ENCODE measurements at places on chromosomes 13 and 19.
A peak's percentile ranks its signal among the peaks of the same experiment; 100 is the strongest.

- DNase-seq = no peak
Observed at GRCh38 chr13:41835871-41836270, 125.0 kb downstream of the VWA8 start.

- DNase-seq = no peak
Observed at GRCh38 chr13:68998056-68998455, 1109.6 kb upstream of the ATXN8OS start.

GRCh38 chr19:18898607-18899408 lies 2.9 kb upstream of the CERS1 start:
- no peak for DNase-seq

DNA sequence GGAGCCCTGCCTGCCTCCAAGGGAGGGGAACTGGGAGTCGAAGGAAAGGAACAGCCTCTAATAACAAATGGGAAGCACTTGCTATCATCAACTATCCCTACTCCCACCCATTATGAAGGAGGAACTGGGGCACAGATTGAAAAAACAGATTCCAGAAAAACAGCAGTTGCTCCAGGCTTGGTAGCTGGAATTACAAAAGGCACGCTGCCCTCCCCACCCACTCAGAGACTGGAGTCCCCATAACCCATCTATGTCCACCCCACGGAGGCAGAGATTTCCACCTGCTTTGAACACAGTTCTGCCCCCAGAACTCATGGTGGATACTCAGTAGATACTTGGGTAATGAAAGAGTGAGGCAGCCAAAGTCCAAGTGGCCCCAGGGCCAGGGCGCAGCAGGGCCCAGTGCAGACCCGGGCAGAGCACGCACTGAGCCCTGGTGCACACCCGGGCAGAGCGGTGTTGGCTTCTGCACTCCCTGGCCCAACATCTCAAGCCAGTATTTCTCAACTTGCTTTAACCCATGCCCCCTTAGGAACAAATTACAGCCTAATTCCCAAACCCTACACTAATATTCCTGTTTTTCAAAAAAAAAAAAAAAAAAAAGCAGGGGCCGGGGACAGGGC lies 19.1 kb upstream of the CCNP start:
- no peak for DNase-seq

GRCh38 chr13:95603887-95604555 lies 40.5 kb downstream of the DZIP1 start:
- no peak for DNase-seq

- peak; percentile 49 for DNase-seq
Observed at GRCh38 chr19:44903602-44904425, 1.8 kb upstream of the APOE start.

DNA sequence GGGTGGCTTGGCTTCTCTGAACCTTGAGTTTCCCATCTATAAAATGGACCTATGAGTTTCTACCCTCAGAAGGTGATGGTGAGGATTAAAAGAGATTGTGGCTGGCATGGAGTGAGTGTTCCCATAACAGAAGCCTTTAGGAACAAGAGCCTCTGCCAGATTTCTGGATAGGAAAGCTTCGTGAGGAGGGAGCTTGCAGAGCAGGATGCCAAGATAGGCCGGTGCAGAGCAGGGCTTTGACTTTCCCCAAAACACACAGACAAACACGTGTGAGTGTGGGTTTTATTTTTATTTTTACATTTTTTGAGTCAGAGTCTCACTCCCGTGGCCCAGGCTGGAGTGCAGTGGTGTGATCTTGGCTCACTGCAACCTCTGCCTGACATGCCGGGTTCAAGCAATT lies 3.7 kb upstream of the CNN1 start:
- no peak for DNase-seq

DNA sequence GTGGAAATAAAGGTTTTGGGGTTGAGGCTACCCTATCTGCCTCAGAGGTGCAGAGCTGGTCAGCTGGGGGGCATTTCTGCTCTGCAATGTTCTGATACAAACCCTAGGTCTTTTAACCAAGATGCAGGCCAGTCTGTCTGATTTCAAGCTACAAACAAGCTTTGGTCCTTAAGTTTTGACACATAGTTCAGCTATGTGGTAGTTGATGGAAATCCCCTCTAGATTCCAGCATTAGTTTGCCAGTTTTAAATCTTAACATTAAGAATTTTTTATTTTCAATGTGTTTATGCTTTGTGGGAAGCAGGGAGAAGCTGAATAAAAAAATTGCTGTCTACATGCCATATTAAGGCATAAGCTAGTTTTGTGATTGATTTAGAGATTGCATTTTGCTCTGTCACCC lies 225.7 kb downstream of the LMO7 start:
- DNase-seq = no peak

- no peak for DNase-seq
Observed at GRCh38 chr19:37505958-37506386, 767 bp upstream of the ZNF793 start.

- DNase-seq = no peak
Observed at GRCh38 chr13:111562716-111563115, 242.3 kb downstream of the TEX29 start.

Data from stimulated activated CD4-positive, alpha-beta T cell treated with anti-CD3 and anti-CD28 coated beads, TNF-alpha, amount 100 ng/mL, for 4 hours (primary cell).